CD4-positive, alpha-beta T cell treated with Interleukin-17A for 4 hours (primary cell): ENCODE measurements at places on chromosomes 1 and 21.
A peak's percentile ranks its signal among the peaks of the same experiment; 100 is the strongest.

- DNase-seq = no peak
Measured at GRCh38 chr21:29182691-29183092, 52.2 kb downstream of the MAP3K7CL start.

DNA sequence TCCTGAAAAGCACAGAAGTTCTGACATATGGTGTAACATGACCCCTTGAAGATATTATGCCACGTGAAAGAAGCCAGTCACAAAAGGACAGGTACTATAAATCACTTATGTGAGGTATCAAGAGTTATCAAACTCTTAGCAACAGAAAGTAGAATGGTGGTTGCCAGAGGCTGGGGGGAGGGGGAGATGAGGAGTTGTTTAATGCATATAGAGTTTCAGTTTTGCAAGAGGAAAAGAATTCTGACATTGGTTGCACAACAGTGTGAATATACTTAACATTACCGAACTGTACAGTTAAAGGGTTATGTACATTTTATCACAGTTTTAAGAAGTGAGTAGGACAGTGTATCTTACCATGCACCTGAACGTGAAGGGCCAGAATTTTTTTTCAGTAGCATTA is 80.0 kb downstream of the USP25 start:
- no peak for DNase-seq

DNA sequence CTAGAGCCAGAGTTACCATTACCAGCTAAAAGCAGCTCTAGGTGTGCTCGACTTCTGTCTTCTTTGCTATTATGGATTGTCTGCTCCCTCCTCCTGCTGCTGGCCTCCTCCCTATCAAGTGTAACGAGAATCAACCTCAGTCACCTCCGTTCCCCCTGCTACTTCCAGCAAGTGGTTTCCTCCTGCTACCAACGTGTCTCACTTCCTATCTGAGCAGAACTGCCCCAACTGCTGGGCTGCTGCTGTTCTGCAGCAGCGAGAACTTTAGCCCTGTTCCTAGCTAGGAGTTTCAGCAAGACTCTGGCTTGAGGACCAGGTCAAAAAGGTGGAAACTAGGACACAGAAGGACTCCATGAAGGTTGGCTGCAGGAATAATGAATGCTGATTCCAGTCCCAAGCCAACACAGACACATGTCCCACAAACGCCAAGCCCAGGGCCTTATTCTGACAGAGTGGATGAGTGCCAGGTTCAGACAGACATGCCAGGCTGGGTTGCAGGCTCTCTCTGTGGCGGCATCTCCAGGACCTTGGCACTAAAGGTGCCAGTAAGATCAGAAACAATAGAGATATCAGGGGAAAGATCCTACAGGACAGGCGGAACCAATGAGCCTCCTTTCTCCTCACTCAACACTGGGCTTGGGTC is 46.9 kb downstream of the CD34 start:
- DNase-seq = peak; percentile 68

DNA sequence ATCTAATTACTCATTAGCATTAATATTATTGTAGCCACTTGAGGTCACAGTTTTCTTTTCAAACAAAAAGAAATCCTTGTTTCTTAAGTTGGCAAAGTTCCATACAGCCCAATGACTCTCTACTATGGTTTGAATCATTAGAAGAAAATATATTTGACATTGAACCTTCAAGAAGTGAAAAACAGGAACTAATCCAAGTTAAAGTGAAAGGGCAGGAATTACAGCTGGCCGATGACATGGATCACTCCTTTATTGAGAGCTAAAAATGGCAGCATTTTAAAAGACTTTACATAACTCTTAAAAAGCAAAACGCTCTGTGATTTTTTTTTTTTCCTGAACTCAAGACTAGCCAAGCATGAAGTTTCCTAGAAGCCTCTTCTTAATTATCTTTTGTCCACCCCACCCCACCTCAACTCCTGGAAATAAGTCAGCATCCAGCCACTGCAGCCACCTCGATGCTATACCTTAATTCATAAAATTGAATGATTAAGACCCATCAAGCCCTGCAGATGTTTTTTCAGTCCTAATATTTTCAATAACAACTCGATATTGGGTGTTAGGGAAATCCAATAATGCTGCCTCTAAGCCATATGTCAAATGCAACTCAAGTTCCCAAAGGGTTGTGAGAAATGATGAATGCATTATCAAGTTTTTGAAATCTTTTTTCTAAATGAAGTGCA is 323.1 kb downstream of the HHIPL2 start:
- DNase-seq = no peak

GRCh38 chr1:206049293-206049692 is 3.7 kb upstream of the RHEX start:
- no peak for DNase-seq

DNA sequence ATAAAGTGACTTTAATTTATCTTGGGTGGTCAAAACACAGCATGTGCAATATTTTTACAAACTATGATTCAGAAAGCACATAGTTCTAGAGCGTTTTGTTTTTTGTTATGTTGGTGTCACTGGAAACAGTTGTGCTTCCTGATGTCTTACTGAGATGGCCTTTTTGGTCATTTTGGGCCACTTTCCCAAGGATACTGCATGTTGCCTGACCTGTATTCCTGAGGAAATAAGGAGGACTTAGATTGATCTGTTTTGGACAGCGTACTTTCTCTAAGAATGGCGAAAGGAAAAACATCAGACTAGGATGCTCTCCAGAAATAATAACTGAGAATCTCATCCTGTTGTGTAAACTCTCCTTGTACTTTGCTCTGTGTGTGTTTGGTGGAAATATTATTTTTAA is 451.2 kb downstream of the USP25 start:
- DNase-seq = no peak

DNA sequence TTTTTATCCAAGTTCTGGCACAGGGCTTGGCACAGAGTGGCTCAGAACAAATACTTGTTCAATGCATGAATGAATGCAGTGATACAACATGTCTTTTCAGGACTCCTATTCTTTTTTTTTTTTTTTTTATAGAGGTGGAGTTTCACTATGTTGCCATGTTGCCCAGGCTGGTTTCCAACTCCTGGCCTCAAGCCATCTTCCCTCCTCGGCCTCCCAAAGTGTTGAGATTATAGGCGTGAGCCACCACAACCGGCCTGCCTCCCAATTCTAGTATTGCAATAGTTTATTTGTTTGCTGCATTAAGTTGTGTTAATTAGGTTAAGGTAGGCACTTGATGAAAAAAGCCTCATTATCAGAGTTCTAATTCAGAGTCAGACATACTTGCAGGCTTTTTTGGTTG is 17.9 kb downstream of the UBE4B start:
- no peak for DNase-seq

DNA sequence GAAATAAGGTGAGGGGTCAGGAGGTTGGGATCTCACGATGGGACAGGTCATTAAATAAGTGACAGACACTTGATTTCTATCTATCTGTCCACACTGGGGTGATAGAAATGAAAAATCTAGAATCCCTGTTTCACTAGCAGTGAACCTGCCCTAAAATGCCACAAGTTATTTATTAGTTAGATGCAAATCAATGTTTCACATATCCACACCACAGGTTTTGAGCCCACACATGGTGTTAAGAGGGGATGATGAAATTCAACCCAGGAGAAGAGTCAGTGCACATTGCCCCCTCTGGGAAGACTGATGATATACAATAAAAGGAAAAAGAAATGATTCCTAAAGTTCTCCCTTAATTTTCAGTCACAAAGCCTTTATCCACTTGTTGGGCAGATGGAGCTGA is 10.1 kb upstream of the NTPCR start:
- no peak for DNase-seq

- DNase-seq = no peak
Measured at GRCh38 chr21:39088031-39088370, 95.2 kb downstream of the PSMG1 start.

DNA sequence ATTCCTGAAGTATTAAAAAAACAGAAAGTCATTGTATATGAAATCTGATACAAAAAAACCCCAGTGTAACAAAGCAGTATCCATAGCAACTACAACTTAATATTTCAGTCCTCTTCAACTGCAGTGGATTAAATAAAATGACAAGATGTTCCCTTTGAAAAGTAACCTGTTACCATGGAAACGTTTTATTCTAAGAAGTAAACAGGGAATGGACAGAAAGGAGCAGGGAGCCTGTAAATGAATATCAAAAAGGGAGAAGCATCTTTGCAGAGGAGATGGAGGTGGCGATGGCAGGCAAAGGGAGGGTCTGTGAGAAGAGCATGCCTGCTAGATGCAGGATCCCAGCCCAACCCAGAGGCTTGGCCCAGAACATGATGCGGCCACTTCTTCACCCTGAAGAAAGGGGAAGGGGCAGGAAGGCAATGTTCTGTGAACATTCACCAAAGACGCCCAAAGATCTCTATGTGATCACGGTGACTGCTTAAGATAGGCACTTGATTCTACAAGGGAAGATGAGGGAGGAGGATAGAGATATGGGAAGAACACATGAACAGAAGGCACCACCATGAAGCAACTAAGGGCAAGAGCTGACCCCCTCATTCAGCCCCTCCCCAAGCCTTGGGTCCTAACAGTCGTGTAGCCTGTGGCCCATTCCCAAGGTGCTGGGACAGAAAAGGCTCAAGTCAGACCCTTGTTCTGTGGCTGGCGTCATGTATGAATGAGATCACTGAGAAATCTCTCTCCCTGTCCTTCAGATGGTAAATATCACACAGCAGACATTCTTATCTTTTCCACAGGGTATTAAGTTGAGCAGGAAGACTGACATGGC is 200.0 kb downstream of the SLC45A1 start:
- no peak for DNase-seq
